ENCODE measurements at places on chromosomes 3 and 15. TPM values are rescaled to one million over a fixed set of nuclear protein-coding genes. Genes with fewer than 3 reads are reported as not detected.

- DNase-seq = no peak
Observed at GRCh38 chr15:85171736-85172135, 190.1 kb downstream of the PDE8A start.

DNA sequence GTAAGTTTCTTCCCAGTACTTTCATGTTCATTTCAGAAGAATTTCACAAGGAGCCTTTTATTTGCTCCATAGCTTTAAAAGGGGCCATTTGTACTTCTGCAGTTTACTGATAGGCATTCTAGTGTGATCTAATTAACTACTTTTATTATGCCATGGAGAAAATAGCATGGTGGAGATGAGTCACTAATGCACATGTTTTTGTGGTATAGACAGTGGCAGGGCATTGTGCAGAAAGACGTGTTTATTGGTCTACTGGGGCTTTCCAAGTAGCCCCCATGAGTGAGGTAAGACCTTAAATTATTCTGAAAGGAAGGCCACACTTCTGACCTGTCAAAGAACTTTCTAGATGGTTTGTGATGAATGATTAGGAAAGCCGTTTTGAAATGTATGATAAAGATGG, 810.0 kb upstream of the NR2F2 start:
- no peak for DNase-seq

DNA sequence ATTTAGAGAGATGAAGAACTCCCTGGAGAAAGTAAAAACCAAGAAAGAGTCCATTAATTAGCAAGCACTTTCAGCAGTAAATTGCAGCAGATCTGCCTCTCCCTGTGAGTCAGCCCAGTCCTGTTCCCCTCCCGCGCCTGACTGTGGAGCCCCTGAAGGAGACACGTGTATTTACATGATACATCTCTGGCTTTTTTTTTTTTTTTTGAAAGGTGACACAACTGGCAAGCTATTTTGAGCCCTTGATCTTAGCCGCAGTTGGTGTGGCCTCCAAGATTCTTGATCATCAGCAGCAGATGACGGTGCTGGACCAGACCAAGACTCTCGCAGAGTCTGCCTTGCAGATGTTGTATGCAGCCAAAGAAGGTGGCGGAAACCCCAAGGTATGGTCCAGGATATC, 271.8 kb upstream of the TPM1 start:
- DNase-seq = no peak

- no peak for DNase-seq
Observed at GRCh38 chr3:89227218-89227617, 119.8 kb downstream of the EPHA3 start.

DNA sequence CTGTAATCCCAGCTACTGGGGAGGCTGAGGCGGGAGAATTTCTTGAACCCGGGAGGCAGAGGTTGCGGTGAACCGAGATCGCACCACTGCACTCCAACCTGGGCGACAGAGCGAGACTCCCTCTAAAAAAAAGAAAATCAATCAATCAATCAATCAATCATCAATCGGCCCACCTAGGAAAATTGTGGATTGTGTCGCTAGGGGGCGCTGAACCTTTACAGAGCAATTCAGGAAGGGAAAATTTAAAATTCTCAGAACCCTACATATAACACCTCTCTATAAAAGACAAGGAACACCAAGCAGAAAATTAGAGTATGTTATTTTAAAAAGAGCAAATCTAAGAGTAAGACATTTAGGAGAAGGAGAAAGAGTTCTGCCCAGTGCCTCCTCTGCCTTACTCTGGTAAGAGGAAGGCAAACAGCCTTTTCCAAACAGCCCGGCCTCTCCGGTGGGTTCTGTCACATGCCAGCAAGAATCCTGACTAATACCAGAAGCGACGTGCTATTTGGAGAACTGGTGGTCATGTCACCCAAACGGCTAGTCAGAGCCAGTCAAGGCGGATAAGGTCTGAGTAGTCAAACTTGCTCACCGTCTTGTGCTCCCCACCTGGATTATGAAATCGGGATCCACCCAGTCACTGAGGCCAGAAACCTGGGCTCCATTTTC, 22.3 kb upstream of the SMCO1 start:
- no peak for DNase-seq

DNA sequence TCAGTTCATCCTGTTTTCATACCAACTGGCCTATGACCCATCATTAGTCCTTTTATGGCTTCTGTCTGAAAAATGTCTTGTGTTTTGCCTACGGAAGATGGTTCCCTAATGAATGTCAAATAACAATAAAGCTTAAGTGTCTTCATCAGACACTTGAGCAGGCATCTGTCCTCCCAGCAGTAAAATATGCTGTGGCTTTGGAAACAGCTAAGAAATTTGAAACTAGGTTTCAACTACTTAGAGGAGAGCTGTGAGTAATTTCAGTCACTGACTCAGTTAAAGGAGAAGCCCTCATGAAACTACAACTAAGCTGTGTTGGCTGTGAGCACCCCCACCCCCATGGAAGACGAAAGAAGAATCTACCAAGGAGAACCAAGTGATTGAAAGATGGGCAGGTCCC, 409.4 kb upstream of the PPP2R3A start:
- no peak for DNase-seq

- DNase-seq = no peak
Observed at GRCh38 chr3:134652409-134652831, 1.6 kb upstream of the KY start.

DNA sequence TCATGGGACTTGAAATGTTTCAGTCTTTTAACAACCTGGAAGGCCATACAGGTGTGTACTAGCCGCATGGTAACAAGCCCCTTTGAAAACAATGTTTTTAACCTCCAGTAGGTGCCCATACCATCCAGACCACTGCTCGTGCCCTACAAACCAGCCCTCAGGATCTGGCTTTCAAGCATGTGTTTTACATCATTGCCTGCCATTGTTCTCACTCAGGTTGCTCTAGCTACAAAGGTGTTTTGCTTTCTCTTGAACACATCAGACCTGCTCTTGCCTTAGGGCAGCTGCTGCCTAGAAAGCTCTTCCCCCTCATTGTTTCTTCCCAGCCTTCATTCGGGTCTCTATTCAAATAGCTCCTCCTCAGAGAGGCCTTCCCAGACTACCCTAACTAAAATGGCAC, 32.3 kb upstream of the MAP3K13 start:
- no peak for DNase-seq

DNA sequence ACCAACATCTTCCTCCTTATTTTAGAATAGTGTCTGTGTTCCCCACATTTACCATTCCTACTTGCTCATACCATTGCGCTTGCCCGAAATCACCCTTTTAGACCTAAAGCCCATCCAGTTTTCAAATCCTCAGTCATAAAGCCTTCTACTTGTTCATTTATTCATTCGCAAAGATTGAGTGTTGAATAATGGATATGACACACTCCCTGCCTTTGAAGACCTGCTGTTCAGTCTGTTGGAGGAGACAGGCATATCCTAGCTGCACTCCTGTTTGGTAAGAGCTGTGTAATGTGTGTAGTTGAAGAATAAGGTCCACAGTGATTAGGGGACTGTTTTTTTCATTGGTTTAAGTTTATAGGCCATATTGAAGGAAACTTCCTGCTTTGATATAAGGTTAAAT, 1.7 kb downstream of the CNOT10 start:
- DNase-seq = no peak

- no peak for DNase-seq
Observed at GRCh38 chr3:112360561-112360960, 27.6 kb downstream of the CD200 start.

LRCH3 gene
- total RNA-seq = 79.8 TPM

Measured in SJCRH30 (cell line).